ENCODE measurements at places on chromosomes 2 and 18.

- no peak for DNase-seq
Observed at GRCh38 chr2:164725542-164725941, 104.3 kb upstream of the GRB14 start.

- no peak for DNase-seq
Observed at GRCh38 chr2:9106338-9107167, 100.1 kb upstream of the ASAP2 start.

DNA sequence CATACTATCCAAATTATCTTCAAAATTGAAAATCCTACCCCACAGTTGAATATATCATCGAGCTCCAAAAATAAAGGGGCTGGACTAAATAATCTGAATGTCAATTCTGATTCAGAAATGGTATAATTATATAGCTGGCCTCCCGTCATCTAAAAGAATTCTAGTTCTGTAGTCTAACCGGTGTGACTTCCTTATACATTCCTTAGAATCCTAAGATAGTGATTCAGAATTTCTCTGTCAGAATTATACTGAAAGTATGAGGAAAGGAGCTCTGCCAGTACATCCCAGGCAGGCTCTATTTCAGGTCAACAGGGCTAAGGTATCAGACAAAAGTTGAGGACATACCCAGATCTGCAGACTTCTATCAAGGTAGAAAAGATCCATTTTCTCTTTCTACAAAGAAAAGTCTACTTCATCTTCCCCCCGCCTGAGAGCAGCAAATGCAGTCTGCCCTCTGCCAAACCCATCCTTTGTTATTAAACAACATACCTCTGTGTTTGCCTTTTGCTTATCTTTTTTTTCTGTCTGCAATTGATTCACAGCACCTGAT is 128.5 kb downstream of the METTL4 start:
- DNase-seq = no peak

DNA sequence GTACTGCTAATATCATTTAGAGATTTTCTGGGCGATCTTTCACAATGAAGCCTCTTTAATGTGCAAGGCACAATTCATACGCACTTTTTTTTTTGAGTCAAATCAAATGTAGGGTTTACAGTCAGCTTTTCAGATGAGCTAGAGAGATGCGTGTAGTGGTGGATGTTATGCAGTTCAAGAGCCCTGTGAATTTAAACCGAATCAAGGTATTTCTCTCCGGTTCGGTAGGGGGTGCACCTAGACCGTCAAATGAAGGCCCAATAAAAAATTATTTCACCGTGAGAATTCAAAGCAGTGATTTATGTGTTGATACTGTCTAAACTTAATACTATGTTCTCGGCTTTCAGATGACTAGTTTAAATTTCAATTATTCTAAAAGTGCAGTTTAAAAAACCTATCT is 1.1 kb downstream of the PTH2R start:
- DNase-seq = peak; percentile 22

- no peak for DNase-seq
Observed at GRCh38 chr18:23451491-23451890, 1.6 kb upstream of the RIOK3 start.

- no peak for DNase-seq
Observed at GRCh38 chr2:42129947-42130346, 39.2 kb upstream of the EML4 start.

DNA sequence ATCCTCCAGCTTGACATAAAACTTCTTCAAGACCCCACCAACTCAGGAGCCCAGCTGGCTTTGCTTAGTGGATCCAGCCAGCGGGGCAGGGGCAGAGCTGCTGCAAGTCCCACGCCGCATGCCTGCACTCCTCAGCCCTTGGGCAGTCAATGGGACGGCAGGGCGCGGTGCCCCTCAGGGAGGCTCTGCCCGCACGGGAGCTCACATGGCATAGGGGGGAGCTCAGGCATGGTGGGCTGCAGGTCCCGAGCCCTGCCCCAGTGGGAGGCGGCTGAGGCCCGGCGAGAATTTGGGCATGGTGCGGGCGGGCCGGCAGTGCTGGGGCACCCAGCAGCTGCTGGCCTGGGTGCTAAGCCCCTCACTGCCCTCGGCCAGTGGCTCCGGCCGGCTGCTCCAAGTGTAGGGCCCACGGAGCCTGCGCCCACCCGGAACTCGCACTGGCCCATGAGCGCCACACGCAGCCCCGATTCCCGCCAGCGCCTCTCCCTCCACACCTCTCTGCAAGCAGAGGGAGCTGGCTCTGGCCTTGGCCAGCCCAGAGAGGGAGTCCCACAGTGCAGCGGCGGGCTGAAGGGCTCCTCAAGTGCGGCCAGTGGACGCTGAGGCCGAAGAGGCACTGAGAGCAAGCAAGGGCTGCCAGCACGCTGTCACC is 27.2 kb downstream of the IDH1 start:
- no peak for DNase-seq

- no peak for DNase-seq
Observed at GRCh38 chr2:27076323-27076722, 2.1 kb upstream of the EMILIN1 start.

- DNase-seq = no peak
Observed at GRCh38 chr2:194044321-194044720, 1612.7 kb upstream of the SLC39A10 start.

- no peak for DNase-seq
Observed at GRCh38 chr2:142088058-142088568, 42.7 kb downstream of the LRP1B start.

- no peak for DNase-seq
Observed at GRCh38 chr18:22286585-22286984, 117.2 kb downstream of the GATA6 start.

- DNase-seq = peak; percentile 63
Observed at GRCh38 chr2:191758518-191759507, 80.9 kb downstream of the NABP1 start.

- no peak for DNase-seq
Observed at GRCh38 chr2:65059071-65059470, 2.9 kb downstream of the CEP68 start.

GRCh38 chr2:26184555-26185303 is 11.8 kb downstream of the GAREM2 start:
- DNase-seq = peak; percentile 77

DNA sequence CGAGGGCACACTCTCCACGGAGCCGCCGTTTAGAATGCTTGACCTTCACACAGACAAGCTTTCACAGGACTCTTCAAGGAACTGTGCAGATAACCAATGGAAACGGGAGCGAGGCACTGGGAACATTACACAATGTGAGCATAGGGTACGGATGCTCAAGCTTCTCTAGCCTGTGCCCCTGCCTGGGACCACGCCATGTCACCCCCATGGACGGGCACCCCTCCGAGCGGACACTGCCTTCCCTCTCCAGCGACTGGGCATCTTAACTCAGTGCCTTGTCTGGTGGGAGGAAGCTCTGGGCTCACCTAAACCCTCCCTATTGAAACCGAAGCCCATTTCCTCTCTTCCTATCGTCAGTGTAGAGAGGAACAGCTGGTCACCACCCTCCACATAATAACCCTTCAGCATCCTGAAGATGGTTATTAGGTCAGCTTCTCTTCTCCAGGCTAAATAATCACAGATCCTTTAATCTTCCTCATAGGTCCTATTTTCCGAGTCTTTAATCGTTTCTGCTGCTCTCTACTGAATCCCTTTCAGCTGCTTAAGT is 626.7 kb downstream of the GALR1 start:
- no peak for DNase-seq

GRCh38 chr2:55419233-55419678 is 400 bp downstream of the CCDC88A start:
- peak; percentile 31 for DNase-seq

GRCh38 chr18:48530399-48531081 is 8.3 kb upstream of the CTIF start:
- no peak for DNase-seq

DNA sequence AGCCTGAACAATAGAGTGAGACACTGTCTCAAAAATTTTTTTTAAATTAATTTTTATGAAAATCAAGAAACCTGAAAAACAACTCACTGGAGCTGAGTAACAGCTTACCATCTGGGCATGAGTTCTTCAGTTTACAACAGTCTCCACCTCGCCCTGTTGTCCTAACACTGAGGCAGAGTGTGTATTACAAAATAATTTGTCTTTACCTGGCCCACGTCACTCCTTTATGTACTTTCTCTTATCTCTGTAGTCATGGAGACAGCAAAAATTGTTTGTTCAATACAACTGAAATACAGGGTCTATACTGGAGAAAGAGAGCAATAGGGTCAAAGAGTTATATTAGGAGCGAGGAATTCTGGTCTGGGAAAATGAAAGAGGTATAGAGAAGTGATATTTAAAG is 48.1 kb downstream of the CYTIP start:
- no peak for DNase-seq

DNA sequence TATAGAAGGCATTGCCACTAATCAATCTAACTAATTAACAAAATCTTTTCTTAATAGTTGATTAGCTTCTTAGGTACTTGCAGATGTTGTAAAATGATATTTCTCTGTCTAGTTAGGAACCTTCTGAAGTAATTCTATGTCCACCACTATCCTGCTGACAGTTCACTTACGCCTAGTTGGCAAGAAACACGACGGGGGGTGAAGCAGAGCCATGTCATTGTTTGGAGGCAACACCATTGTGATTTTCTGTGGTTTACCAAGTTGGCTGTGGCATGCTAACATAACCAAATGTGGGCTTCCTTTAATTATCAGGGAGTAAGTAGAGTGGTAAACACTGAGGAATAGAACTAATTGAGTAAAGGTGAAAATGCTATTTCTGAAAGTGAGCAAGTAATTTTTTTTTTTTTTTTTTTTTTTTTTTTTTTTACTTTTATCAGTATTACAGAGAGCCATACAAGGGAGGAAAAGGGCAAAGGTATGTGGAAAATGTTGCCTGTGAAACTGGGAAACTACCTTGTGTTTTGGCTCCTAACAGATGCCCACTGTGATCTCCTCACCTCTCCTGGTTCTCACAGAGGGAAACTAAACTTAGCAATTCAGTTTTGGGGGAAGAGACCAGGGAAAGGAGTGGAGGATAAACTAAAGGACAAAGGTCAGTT is 126.8 kb downstream of the MEIS1 start:
- peak; percentile 47 for DNase-seq

GRCh38 chr2:58046585-58047372 is at the start of gene VRK2:
TSS of gene VRK2 (plus strand) at chr2:58046806. CDS start at chr2:58048832, 2,026 bp downstream.
- peak; percentile 89 for DNase-seq

GRCh38 chr2:160652236-160652635 is 158.6 kb upstream of the RBMS1 start:
- peak; percentile 66 for DNase-seq

DNA sequence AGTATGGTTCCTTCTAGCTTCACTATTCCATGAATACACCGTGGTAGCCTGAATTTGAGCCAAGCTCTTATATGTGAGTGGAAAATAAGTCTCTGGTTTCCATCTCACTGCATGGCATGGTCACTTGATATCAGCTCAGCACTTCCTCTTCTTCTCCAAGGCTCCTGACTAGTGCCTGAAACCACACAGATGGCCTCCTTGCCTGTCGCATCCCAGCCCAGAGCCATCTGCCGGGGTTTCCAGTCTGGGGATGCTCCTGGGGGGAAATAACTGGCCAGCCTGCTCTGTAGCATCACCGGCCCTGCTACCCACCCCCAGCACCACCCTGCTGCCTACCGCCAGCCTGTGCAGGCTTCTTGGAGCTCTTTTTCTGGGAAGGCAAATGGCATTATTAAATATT is 7.7 kb upstream of the MARCHF4 start:
- no peak for DNase-seq

DNA sequence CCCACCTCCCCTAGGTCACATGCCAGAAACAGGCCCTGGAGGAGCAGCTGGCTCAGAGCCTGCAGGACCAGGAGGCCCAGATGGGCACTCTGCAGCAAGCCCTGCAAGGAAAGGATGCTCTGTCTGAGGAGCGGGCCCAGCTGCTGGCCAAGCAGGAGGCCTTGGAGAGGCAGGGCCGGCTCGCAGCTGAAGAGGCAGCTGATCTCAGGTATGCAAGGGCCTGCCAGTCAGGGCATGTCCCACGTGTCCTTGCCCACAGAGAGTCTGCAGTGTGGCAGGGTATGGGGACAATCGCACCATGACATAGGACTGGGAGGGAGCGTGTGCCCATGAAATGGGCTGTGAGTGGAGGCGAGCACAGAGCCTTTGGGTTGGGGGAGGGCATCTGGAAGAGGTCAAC is 39.9 kb downstream of the CROCC2 start:
- DNase-seq = no peak

GRCh38 chr2:42312106-42312505 is 48.9 kb downstream of the COX7A2L start:
- DNase-seq = no peak

- peak; percentile 1 for DNase-seq
Observed at GRCh38 chr2:129165006-129165405, 814.5 kb upstream of the RAB6C start.

- DNase-seq = no peak
Observed at GRCh38 chr2:28270456-28271152, 122.1 kb upstream of the FOSL2 start.

DNA sequence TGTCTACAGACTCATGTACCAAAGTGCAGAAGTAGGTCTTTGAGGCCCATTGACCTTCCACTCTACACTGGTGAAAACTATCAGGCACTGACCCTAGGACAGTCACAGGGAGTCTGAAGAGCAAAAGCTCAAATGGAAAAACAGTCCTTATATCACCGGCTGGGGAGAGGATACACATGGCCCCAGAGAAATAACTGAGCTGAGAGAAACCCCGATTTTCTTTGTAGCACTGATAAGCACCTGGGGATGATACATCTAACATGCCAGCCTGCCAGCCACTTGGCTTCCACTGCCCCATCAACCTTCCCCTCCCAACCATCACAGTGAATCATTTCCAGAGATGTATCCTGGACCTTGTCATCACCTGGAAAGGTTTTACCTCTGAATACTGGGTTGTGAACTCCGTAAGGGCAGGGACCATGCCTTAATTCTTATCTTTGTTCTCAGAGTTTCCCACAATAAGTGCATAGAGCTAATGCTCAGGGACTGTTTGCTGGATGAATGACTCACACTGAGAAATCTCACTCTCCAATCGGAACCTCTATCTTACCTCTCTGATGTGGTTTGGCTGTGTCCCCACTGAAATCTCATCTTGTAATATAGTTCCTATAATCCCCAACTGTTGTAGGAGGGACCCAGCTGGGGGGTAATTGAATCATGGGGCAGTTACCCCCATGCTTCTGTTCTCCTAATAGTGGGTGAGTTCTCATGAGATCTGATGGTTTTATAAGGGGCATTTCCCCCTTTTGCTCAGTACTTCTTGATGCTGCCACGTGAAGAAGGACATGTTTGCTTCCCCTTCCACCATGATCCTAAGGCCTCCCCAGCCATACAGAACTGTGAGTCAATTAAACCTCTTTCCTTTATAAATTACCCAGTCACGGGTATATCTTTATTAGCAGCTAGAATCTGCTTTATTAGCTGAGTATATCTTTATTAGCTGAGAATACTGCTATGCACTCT is 37.1 kb downstream of the EVA1A start:
- peak; percentile 78 for DNase-seq

DNA sequence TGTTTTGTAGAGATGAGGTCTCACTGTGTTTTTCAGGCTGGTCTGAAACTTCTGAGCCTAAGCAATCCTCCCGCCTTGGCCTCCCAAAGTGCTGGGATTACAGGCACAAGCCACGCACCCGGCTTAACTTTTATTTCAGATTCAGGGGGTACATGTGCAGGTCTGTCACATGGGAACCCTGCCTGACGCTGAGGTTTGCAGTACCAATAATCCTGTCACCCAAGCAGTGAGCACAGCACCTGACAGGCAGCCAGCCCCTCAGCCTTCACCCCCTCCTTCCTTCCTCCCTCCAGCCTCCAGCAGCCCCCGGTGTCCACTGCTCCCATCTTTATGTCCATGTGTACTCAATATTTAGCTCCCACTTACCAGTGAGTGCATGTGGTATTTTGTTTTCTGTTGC is 46.0 kb upstream of the RPL31 start:
- no peak for DNase-seq

GRCh38 chr2:33316328-33316727 is 160.1 kb upstream of the RASGRP3 start:
- DNase-seq = peak; percentile 39

- DNase-seq = no peak
Observed at GRCh38 chr2:209613649-209614305, 157.9 kb upstream of the UNC80 start.

Data from fibroblast of mammary gland (primary cell).